AG08395 (cell line): ENCODE measurements at places on chromosomes 11 and 22.

GRCh38 chr11:3123305-3123704 lies 41.8 kb downstream of the OSBPL5 start:
- peak; percentile 34 for DNase-seq

- no peak for DNase-seq
These were observed 156.6 kb upstream of the MTNR1B start for GRCh38 chr11:92812841-92813240.

- no peak for DNase-seq
These were observed 11.2 kb upstream of the ACR start for GRCh38 chr22:50726643-50727340.

GRCh38 chr11:113435190-113435968 lies 39.8 kb downstream of the DRD2 start:
- no peak for DNase-seq

DNA sequence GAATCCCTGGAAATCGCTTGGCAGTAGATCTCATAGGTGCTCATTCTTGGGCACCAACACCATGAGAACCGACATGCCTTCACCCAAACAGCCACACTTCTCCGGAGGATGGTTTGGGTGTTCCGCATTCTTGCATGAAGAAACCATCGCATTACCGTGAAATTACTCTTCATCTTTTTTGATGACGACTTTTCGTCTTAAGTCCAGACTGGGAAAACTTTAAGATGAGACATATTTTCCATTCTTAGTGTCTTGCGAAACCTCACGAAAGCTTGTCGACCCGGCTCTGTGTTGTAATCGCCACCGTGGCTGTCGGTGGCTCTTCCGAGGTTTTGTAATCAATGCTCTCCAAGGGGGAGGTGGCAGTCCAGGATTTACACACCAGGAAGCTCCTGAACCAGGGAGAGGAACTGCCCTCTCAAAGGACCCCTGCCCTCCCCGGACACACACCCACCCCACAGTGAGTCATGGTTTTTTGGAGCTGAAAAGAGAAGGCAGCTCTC lies 1.7 kb downstream of the TOM1 start:
- peak; percentile 93 for DNase-seq

DNA sequence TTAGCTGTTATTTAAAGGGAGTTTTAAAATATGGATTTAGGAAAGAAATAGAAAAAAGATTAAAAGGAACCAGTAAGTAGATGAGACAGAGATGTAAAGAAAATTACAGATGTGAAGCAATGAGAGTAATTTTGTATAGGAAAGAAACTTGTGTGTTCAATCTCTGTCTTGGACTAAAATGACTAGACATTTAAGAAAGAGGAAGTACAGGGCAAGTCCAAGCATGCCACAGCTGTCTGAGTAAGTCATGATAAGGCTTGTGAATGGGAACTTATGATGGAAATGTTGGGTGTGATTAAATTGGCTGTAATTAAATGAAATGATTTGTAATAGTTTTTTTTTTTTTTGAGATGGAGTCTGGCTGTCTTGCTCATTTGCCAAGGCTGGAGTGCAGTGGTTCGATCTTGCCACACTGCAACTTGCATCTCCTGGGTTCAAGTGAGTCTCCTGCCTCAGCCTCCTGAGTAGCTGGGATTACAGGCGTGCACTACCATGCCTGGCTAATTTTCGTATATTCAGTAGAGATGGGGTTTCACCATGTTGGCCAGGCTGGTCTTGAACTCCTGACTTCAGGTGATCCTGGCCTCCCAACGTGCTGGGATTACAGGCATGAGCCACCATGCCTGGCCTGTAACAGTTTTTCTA lies 5.9 kb upstream of the ACY3 start:
- DNase-seq, result no peak

DNA sequence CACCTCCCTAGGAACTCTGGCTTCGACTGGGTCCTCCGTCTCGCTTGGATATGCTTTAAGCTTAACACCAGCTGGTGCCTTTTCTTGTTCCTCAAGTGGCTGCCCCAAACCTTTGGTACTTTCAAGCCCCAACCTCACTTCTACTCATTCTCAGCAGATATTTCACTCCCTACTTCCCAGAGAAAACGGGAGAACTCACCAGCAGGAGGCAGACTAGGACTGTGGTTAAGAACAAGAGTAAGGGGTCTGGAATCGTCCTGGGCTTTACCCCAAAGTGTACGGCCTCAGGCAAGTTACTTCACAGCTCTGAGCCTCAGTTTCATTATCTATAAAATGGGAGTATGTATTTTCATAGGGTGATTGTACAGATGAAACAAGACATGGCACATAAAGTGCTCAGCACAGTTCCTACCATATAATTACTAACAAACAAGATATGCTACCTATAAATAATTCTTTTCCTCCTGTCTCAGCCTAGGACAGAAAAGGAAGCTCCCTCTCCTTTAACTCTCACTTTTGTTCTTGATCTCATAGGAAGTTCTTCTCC lies 37.8 kb downstream of the PAMR1 start:
- peak; percentile 29 for DNase-seq

- DNase-seq, result peak; percentile 89
These were observed 7.2 kb downstream of the AHNAK start for GRCh38 chr11:62539238-62539925.

GRCh38 chr22:38729946-38730345 lies 24.2 kb downstream of the GTPBP1 start:
- no peak for DNase-seq

- DNase-seq, result no peak
These were observed 68.3 kb upstream of the MYOD1 start for GRCh38 chr11:17651061-17651460.

DNA sequence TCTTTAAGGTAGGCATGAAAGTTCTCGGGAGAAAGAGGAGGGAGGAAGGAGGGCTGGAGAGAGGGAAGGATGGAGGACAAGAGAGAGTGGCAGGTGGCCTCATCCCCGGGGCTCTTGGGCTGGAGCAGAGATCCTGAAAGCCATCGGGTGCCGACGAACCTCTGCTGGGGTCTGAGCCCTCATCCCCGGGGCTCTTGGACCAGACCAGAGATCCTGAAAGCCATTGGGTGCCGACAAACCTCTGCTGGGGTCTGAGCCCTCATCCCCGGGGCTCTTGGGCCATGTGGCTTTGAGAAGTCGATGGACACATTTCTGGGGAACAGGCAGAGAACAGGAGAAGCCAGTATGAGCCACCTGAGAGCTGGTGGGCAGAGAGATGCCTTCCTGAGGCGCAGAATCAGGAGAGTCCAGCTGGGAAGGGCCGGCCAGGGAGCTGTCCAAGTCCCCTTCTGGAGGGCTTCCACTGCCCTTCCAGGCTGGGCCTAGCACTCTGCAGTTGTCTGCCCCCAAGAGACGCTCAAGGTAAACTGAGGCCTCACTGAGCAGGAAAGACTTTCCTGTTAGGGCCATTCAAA lies 1398.1 kb downstream of the BRD1 start:
- no peak for DNase-seq

GRCh38 chr22:45664136-45664646 lies 7.4 kb upstream of the ATXN10 start:
- DNase-seq, result no peak

- DNase-seq, result no peak
These were observed 14.0 kb downstream of the P4HA3 start for GRCh38 chr11:74297484-74297883.

DNA sequence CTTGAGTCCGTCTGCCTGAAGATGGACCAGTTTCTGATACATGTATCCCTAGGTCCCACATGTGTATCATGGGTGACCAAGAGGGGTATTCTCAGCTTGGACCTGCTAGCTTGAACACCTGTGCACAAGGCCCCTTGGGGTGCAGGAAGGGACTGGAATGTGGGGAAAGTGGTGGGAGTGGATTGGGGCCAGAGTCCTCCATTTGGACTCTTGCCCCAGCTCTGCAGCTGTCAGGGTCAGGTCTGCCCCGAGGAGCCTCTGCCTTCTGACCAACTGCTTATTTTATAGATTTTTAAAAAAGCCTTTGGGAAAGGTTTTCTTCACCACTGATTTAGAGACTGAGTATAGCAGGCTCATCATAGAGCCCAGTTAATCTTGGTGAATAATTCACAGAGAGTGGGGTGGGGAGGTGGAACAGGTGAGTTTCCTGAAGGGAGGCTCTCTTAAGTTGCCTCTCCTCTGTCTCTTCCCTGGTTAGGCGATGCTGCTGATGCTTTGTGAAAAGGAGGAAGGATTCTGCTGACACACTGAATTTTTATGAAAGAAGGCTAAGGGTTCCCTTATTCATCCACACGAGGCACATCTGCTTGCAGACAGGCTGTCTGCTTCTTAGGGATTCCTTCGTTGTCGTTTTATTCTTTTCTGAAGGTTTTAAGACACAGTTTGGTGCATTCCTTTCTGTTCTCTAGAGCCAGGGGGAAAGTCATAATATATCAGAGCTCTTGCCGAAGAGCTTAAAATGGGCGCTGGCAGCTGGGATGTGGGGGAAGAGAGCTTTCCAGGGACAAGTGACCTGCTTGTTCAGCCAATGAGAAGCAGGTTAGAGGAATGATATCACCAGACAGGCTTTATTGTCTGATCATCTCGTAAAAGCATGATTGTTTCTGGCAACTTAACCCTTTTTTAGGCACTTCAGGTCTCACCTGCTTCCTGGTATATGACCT lies 19.9 kb downstream of the TRIM44 start:
- peak; percentile 12 for DNase-seq

DNA sequence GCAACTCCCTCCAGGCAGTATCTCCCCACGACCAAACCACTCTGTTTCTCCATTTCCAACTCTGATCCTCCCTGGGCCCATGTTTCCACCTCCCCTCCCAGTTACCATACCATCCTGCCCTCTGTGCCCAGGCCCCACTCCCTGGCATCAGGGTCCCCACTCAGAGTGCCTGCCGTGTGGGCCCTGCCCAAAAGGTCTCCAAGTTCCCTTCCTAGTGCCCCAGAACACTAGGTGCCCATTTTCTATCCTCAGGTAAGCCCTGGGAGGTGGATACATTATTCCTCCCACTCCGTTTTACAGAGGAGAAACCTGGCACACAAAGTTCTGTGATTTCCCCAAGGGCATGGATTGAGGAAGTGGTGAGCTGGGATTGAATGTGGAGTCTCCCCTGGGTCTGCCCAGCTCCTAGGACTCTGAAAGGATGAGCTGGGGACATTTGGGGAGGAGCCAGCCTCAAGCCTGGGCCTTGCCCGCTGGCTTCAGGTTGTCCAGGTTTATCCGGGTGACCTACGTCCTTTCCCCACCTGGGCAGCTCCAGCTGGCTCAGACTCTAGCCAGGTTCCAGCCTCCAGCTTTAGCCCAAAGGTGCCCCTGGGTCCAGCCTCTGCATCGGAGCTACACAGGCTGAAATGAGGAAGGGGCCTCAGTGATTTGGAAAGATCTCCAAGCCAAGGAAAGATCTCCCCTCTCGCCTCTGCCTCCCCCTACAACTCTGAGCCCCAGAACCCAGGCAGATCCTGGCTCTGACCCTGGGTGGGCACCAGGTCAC lies 2.2 kb upstream of the GSTT4 start:
- DNase-seq, result no peak

- DNase-seq, result no peak
These were observed 14.0 kb upstream of the NECTIN1 start for GRCh38 chr11:119743006-119743405.

DNA sequence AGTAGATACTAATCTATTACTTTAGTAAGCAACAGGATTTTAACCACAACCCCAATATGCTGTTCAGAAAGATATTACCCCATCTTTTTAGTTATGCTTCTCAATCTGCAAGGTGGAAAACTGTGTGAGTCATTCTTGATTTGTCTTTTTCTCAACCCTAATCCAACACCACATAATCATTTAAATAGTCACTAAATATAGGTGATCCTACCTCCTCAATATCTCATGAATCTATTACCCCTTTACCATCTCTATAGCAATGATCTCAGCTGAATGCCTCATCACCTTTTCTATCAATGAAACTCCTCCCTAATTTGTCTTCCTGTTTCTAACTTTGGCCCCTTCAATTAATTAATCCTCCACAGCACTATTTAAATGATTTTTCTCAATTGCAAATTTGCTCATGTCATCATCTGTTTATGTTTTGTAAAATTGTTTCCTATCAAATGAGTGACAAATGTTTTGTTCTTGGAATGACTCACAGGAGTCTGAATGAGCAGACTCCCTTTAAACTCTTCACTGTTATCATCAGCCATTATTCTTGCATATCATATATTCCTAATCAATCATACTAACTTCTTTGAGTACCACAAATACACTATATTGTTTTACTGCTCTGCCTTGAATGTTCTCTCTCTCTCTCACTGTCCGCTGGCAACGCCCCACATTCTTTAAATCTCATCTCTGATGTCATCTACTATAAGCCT lies 26.1 kb downstream of the SNX19 start:
- DNase-seq, result no peak

- DNase-seq, result no peak
These were observed 27.6 kb upstream of the TOLLIP start for GRCh38 chr11:1336836-1337646.

DNA sequence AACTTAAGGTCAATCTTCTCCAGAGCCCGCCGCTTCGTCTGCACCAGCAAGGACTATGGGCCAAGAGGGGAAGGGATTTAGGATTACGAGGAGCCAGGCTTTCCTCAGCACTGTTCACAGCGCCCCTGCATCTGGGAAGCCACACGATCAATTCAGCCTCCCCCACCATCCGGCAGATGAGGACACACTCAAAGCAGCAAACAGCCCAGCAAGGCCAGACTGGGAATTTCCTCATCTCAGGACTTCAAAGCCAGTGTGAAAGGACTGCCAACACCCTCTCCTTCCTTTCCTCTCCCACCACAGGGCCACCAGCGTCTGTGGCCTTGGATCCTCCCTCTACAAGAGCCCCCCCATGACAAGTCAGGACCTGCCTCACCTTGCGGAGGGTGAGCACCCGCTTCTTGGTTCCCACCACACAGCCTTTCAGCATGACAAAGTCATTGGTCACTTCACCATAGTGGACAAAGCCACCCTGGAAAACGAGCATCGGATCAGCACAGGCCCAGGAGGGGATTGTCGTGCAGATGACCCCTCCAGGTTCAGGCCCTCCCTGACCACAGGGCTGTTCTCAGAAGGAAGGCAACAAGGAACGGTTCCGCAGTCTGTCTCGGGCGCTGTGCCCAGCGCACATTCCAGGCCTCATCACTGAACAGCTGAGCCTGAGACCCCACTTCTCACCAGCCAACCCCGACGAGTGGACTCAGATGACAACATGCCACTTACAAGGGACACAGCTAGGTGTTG lies 6.0 kb downstream of the RPL3 start:
- DNase-seq, result no peak

DNA sequence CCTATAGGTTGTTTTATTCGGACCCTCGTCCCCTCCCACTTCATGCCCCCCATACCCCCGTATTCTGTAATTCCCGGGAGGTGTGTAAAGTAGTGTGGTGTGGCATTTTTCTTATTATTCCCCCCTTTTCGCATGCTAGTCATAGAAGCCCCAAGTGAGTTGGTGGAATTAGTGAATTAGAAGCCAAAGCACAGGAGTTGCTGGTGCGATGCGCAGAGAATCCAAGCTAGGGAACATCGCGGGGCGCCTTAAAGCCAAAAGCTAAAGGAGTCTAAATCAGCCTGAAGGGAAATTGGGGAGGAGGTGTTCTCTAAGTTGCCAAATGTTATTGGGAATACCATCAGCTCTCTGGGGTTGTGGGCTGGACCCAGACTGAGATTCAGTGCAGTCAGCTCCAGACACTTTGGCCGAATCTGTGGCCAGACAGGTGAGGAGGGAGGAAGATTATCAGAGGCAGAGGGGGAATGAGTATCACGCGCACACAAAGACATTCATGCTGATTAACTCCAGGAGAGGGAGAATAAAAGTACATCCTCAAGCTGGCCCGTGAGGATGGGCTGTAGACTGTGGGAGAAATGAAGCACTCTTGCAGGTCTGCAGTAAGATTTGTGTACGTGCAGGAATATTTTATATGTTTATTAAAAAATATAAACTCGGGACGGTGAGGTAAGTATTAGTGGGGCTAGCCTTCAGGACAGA lies 102.8 kb upstream of the HSD17B12 start:
- no peak for DNase-seq
